GM12891 (cell line): ENCODE measurements at places on chromosomes 7 and 10.

DNA sequence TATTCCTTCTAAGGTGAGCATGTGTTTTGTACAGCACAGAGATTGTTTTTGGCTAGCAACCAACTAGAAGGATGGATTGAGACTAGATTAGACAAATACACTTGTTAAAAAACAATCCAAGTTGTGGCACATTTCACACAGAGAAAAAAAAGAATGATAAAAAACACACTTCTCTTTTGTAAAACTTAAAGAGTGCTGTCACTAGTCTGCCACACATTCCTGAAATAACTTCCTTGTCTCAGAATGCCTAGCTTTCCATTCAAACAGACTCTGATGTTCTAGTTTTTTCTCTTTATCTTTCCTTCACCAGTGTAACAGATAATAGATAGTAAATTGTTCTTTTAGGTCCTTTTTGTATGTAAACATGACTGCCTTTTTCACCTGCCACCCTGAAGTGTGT lies 11.4 kb downstream of the DLD start:
- DNase-seq, result no peak

DNA sequence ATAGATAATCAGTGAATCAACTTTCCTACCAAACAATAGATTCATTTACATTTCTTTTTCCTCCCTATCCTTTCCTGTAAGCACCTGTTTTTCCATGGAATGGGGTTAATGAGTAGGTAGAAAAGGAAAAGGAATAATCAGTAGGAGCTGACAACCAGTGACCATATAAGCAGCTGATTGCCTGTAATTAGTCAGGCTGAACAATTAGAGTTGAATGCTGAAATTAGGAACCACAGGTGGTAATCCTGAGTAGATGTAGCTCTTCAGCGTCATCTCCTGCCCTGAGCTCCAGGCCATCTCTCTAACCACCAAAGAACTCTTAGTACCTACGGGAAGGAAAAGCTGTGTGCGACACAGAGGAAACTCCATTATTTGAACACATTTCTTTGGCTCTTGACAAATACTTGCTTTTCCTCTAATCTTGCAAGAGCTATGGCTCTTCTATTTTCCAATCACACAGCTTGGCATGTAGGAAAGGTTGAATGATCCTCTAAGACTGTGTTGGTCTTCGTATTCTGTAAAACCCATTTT lies 63.8 kb downstream of the KLHDC10 start:
- DNase-seq, result no peak

GRCh38 chr10:77520290-77520689 lies 117.3 kb downstream of the KCNMA1 start:
- DNase-seq, result no peak

DNA sequence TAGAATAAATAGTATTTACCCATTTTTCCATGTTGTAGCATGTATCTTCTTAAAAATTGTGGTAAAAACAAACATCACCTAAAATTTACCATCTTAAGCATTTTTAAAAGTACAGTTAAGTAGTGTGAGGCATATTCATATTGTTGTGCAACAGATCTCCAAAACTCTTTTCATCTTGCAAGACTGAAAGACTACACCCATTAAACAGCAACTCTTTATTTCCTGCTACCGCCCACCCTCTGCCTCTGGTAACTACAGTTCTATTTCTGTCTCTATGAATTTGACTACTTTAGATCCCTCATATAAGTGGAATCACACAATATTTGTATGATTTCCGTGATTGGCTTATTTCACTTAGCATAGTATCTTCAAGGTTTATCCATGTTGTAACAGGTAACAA lies 40.0 kb upstream of the AGBL3 start:
- no peak for DNase-seq

- no peak for DNase-seq
These were observed 24.3 kb upstream of the COBL start for GRCh38 chr7:51340936-51341335.

DNA sequence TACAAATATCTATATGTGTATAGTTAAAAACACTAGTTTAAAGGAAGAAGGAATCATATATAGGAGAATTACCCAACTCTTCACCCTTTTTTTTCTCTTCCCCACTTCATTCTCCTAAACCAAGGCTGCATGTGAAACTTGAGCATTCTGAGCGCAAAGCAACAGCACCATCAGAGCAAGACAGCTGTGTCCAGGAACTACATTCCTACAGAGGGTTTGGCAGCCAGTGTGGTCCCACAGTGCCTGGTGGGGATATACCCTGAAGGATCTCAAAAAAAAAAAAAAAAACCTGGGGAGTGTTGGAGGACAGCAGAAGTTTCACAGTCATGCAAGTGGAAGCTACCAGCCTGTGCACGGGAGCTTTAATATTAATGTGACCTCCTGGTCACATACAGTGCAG lies 310.4 kb downstream of the CTNNA3 start:
- DNase-seq, result no peak

- peak; percentile 60 for DNase-seq
These were observed 113.9 kb downstream of the ABLIM1 start for GRCh38 chr10:114544045-114544659.

- no peak for DNase-seq
These were observed 40.3 kb downstream of the FAM53B start for GRCh38 chr10:124703778-124704427.

DNA sequence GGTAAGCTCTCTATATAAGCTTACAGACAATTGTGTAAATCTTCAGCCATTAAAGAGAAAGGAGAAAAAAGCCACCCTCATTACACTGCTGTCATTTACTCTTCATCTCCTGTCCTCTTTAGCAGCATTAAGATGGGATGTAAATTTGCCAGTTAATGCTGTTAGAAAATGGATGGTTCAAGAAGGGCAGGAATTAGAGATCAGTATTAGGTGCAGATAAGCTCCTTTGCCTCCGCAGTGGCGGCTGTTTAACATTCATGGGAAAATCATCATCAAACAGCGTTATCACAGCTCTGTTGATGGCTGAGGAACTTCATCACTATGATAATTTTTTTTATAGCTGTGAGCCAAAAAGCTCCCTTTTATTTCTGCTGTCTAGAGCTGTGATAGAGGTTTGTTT lies 61.8 kb upstream of the FAM204A start:
- no peak for DNase-seq

GRCh38 chr7:56007167-56007652 lies 42.8 kb downstream of the NIPSNAP2 start:
- no peak for DNase-seq

DNA sequence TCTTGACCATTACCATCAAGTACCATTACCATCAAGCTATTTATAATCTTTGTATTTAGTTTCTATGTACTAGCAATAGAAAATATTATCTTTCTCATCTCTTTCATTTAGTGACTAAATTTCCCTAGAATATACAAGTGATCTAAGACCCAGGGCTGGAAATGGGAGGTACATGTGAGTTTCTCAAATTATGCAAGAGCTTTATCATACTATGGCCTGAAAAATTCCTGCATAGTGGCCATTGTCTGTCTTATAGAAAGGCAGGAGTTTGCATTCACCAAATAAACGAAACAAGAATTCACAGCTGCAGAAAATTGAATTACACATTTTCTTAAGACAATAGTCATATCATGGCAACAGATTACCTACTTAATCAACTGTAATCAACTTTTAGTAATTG lies 50.7 kb upstream of the HDAC9 start:
- no peak for DNase-seq

DNA sequence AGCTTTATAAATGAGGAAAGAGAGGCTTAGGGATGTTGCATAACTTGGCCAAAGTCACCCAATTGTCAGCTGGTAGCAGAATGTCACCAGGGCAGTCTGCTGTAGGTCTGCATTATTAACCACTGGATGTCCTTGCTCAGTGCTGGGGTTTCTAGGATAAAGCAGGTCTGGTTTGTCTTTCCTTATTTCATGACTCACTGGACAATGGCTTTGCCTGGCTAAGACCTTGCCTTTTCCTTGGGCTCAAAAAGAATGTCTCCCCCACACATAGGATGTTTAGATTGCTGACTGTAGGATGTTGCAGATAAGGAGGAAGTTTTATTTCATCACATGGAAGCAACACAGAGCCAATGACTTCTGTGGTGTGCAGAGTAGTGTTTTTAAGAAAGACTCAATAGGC lies 29.4 kb downstream of the WDFY4 start:
- no peak for DNase-seq

GRCh38 chr7:99028261-99028973 lies 115.5 kb downstream of the SMURF1 start:
- DNase-seq, result no peak

GRCh38 chr7:93048136-93048930 lies 69.4 kb downstream of the SAMD9 start:
- DNase-seq, result no peak

DNA sequence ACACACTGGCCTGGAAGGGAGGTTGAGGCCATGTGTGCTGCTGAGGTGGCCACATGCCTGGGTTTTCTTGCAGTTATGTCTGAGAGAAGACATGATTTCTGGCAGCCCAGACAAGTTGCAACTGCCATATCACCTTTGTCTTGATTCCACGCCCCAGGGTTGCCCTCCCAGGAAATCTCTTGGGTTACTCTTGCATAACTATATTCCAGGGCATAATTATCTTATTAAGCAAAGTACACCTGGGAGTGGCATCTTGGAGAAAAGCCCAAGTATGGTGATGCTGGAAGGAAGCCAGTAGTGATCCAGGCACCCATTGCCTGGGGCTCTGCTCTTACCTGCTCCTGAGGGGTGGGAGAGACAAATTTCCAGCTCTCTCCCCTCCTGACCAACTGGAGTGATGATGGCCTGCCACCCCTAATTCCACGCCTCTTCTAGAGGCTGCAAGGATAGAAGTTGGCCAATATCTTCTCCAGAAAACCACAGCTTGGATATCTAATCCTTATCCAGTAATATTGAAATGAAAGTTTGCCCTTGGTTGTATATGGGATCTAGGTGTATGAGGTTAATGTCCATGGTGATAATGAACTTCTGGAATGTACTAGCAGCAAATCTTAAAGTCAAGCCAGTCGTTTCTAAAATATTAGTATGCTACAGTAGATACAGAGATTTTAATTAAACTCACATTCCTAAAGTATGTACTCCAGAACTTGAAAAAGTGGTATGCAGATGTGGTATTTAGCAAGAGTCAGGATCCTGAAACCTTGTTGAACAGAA lies 5.0 kb downstream of the AKR1B10 start:
- no peak for DNase-seq
